ENCODE measurements at places on chromosomes 5 and 9.

DNA sequence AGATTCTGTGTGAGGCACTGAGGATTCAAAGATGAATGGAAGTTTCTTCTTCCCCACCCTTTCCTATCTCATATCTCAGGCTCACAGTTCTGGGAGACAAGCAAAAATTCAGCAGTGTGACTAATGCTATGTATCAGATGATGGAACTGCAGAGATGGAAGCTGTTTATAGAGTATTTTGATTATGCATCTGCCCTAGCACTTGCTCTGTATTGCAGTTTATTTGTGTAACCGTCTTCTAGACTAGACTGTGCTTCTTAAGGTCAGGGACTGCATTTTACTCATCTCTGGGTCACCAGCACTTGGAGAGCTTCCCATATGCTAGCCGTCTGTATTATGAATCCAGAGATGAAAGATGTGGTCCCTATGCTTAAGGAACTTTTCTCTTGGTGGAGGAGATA lies 12.6 kb downstream of the CAVIN4 start:
- DNase-seq = no peak

DNA sequence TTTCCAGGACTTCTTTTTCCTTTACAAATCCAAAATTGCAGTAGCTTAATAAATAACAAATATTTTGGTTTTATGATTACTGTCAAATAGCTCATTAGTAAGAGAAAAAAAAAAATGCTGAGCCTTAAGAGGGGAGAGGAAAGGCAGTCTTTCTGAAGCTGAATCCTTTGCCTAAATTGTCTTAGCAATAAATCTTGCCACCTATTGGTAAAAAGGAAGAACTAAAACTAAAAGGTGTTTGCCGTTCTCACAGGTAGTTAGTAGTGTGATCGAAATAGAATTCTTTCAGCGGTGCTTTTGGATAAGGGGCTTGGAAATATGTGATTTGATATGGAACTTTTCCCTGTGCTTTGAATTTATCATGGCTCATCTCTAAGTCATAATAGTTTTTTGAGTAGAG lies 31.2 kb downstream of the PIK3R1 start:
- no peak for DNase-seq

DNA sequence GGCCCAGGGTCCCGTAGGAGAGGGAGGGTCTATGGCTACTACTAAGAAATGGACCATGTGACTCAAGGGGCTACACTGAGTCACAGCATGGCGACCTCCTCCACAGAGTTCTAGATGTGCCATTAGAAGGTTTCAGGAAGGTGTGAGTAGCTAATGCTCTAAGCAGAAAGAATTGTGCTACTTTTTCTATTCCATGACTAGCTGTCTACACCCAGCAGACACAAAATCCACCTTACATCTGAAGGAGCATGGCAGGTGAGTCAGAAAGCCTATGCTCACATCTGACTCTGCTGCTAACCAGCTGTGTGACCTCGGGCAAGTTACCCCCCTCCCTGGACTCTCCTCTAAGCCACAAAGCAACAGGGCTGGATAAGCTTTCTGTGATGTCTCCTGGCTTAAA lies 14.4 kb upstream of the MEIKIN start:
- no peak for DNase-seq

- no peak for DNase-seq
These were observed 285.7 kb downstream of the NR3C1 start for GRCh38 chr5:143117821-143118220.

DNA sequence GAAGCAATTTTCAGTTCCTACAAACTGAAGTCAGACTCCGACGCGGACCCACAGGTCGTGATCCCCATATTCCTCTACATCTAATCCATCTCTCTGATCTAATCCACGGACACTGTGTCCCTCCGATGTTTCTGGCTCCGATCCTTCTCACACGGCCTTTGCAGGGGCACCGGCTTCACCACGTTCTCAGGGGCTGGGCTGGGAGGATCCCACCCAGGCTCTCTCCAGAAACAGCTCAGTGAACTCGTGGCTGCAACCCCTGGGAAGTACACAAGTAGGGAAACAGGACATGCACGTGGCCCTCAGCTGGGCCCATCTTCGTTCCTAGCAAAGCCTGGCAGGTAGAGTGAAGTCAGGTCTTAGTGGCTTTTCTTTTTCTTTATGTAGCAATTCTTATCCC lies 49.1 kb upstream of the OLFM1 start:
- DNase-seq = no peak

- DNase-seq = peak; percentile 80
These were observed 292.0 kb downstream of the FANCC start for GRCh38 chr9:95025213-95026147.

DNA sequence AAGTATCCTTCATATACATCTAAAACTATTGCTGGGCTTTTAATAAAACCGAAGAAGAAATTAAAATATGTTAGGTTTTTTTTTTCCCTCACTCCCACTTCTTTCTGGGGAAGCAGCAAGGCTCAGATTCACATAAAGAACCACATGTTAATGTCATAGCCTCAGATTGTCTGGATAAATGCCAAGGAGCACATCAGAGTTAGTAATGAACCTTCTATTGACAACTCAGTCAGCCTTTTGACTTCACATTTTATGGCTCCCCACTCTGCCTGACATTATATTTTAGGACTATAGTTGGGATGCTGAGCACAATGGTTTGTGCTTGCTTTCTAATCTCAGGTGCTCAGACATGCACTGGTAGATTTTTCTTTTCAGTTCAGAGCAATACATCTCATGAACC lies 21.8 kb downstream of the DMAC1 start:
- DNase-seq = peak; percentile 98

- DNase-seq = no peak
These were observed 2.0 kb downstream of the PDLIM7 start for GRCh38 chr5:177495243-177496060.

DNA sequence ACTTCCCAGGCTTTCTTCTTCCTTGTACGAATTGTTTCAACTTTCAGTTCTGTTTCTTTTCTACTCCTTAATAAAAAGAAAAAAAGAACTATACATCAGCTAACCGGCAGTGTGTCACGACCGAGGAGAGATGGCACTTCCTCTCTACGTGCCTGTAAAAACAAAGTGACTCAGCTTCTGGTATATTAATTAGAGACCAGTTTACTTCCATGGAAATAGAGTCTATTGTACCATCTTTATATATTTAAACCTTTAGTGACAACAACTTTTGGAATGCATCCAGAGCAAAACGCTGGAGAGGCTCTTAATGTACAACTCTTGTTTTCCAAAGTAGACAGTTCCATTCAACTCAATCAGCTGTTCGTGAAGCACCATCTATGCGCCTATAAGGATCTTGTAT lies 94.5 kb upstream of the LIFR start:
- DNase-seq = peak; percentile 41

- DNase-seq = no peak
These were observed 304.6 kb downstream of the PDE4D start for GRCh38 chr5:59588922-59589321.

GRCh38 chr5:16856531-16856930 lies 79.6 kb downstream of the MYO10 start:
- DNase-seq = no peak

Data from DMS153 (cell line).